Stomach (tissue), 19 donors: ENCODE measurements at places on chromosomes 12 and 14. TPM values are rescaled to one million over a fixed set of nuclear protein-coding genes. Genes with fewer than 3 reads are reported as not detected.

Gene TBC1D30
- 18.2 TPM for total RNA-seq

GRCh38 chr14:64702493-64703394, 1.5 kb upstream of the PLEKHG3 start:
- peaks cover 40% of the 10 kb centered on the region for H3K4me1 ChIP-seq
- peak overlapping the region; percentile 93 for H3K27ac ChIP-seq
- no peaks in the 10 kb centered on the region for H3K36me3 ChIP-seq

DNA sequence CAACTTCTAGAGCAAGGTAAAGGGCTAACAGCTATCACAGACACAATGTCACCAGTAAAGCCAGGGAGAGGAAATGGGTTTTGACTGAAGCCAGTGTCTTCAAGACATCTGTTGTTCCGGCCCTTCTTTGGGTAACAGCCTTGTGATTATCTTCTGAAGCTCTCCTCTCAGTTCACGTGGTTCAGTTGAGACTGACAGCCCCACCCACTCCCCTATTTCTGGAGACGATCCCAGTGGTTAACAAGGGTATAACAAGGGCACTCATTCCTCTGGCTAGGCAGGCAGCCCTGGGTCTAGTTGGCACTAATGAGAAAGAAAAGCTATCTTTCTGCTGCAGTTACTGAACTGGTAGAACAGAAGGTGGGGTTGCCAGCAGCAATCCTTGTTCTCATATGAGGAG, 6.9 kb downstream of the GNPTAB start:
- peak overlapping the region; percentile 46 for H3K27ac ChIP-seq
- peak; percentile 72 for DNase-seq
- no peaks in the 10 kb centered on the region for H3K36me3 ChIP-seq
- peaks cover 27% of the 10 kb centered on the region for H3K4me1 ChIP-seq

DNA sequence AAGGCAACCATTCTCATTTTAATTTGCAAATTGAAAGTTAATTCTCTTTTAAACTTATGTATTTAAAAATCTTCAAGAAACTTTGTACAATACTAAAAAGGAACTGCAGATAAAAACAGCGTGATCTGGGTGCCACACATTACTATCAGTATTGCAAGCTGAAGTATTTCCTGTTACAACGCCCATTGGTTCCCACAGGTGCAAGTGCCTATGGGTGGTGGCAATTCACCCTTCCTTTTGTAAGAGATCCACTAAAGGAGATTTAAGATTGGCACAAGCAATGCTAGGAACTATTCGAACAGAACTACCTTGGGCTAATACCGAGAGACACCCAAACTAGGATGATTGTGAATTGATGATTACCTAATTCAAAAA, 13.2 kb downstream of the TAOK3 start:
- no peaks in the 10 kb centered on the region for H3K27me3 ChIP-seq
- H3K4me1 ChIP-seq, result peaks cover 29% of the 10 kb centered on the region
- no peaks in the 10 kb centered on the region for H3K36me3 ChIP-seq

DNA sequence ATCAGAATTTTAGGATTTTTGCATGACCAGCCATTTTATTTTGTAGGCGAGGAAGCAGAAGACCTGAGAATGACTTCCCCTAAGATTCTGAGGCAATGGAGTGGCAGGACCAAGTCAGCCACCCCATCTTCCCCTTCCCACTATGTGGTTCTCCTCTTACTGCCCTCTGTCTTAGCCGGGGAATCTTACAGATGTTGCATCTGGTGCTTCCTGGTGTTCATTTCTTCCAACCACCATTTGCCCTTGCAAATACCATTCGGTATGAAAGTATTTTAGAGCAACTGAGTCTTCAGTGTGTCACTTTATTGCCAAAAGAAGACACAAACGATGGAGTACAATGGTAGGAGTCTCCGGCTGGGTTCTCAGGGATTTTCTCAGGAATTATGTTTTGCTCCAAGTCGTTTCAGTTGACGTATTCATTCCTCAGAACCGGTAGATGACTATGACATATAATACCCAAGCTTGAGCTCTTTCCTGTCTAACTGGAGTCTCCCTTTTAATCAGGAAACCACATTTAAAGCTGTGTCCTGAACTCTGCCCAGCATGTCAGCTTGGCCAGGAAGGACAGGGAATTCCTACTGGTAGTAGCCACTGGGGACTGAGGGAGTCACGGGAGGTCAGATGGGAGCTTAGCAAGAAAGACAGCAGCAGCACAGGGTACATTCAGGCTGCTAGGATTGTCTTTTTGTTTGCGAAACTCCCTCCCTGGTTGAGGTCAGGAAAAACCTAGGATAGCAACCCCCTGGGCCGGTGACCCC, 87.0 kb downstream of the SAMD4A start:
- no peak overlapping the region for H3K4me3 ChIP-seq
- H3K27ac ChIP-seq, result peak overlapping the region; percentile 86
- no peaks in the 10 kb centered on the region for H3K36me3 ChIP-seq

DNA sequence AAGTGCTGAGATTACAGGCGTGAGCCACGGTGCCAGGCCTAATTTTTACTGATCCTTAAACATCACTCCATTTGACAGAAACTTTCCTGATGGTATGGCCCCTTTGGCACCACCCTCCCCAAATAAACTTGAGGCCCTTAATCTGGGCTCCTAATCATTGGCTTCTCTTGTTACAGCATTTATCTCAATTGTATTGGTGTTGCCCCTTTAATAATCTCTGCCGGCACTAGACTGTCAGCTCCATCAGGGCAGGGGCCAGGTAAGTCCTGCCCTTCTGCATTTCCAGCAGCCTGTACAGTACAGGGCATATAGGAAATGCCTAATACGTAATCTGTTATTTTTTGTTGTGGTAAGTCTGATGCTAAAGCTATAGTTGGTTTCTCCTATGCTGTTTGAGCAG, 1.2 kb upstream of the IFT81 start:
- H3K36me3 ChIP-seq, result no peaks in the 10 kb centered on the region
- peaks cover 5% of the 10 kb centered on the region for H3K4me1 ChIP-seq
- H3K4me3 ChIP-seq, result no peak overlapping the region
- DNase-seq, result no peak
- no peaks in the 10 kb centered on the region for H3K27me3 ChIP-seq
- no peak overlapping the region for H3K27ac ChIP-seq

- DNase-seq, result no peak
- no peaks in the 10 kb centered on the region for H3K27me3 ChIP-seq
- H3K27ac ChIP-seq, result no peak overlapping the region
- H3K36me3 ChIP-seq, result peaks cover 20% of the 10 kb centered on the region
These were observed 25.8 kb downstream of the RESF1 start for GRCh38 chr12:31984806-31985591.

GRCh38 chr12:90173499-90174197, 465.0 kb upstream of the ATP2B1 start:
- DNase-seq, result no peak
- no peaks in the 10 kb centered on the region for H3K36me3 ChIP-seq
- no peaks in the 10 kb centered on the region for H3K4me1 ChIP-seq
- no peak overlapping the region for H3K27ac ChIP-seq

Gene DACT1
- 2.9 TPM for total RNA-seq

- peaks cover 14% of the 10 kb centered on the region for H3K4me1 ChIP-seq
- H3K4me3 ChIP-seq, result no peak overlapping the region
- no peak overlapping the region for H3K27ac ChIP-seq
- DNase-seq, result peak; percentile 59
- H3K36me3 ChIP-seq, result no peaks in the 10 kb centered on the region
These were observed 5.9 kb upstream of the RERG start for GRCh38 chr12:15227004-15227679.

DNA sequence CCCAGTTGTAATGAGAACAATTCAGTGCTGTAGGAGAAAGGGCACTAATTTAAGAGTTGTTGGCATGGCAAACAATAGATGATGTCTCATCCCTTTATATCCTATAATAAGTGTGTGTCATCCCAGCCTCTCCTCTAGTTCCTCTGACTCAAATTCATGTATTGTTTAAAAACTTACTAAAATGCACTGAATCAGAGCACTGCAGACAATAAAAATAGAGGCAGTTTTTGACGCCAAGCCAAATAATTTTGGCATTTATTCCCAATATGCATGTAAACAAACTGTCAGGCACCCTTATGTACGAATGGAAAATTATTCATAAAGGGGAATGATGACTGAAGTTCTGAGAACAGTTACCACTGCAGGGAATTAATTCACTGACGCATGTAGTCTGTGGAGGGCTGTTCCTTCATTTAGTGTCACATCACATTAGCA, 57.9 kb upstream of the TMX1 start:
- no peaks in the 10 kb centered on the region for H3K36me3 ChIP-seq
- H3K4me3 ChIP-seq, result no peak overlapping the region
- H3K27me3 ChIP-seq, result no peaks in the 10 kb centered on the region
- H3K4me1 ChIP-seq, result no peaks in the 10 kb centered on the region

- peak; percentile 41 for DNase-seq
- H3K27ac ChIP-seq, result no peak overlapping the region
- H3K27me3 ChIP-seq, result no peaks in the 10 kb centered on the region
- H3K36me3 ChIP-seq, result no peaks in the 10 kb centered on the region
- no peak overlapping the region for H3K4me3 ChIP-seq
These were observed 159.7 kb downstream of the ANKS1B start for GRCh38 chr12:99824900-99825542.

DNA sequence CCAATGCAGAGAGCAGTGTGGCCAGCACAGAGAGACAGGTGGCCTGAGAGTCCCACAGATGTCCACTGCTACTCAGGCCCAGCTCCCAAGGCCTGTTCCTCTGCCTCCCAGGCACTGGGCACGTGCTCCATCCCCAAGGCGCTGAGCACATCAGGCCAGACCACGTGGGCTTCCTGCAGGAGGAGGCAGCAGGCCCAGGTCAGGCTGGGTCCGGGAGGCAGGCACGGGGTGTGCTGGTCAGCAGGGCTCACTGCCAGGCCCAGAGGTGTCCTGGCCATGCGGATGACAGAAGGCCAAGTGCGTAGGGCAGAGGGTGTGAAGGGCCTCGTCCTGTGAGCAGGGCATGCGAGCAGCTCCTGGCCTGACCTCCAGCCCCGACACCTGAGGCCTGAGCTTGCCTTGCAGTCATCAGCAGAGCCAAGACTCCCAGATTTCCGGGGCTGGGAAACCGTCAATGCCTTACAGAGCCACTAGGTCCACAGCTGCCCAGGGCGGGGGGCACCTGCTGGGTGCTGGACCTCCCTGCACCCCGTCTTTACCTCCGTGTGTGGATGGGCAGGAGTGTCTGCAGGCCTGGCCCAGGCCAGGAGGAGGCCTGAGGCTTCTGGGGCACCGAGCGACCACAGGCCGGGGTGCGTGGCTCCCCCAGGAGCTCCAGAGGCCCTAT, 14.9 kb downstream of the TRMT61A start:
- no peaks in the 10 kb centered on the region for H3K27me3 ChIP-seq
- H3K36me3 ChIP-seq, result no peaks in the 10 kb centered on the region
- peaks cover 84% of the 10 kb centered on the region for H3K4me1 ChIP-seq
- peak; percentile 35 for DNase-seq

DNA sequence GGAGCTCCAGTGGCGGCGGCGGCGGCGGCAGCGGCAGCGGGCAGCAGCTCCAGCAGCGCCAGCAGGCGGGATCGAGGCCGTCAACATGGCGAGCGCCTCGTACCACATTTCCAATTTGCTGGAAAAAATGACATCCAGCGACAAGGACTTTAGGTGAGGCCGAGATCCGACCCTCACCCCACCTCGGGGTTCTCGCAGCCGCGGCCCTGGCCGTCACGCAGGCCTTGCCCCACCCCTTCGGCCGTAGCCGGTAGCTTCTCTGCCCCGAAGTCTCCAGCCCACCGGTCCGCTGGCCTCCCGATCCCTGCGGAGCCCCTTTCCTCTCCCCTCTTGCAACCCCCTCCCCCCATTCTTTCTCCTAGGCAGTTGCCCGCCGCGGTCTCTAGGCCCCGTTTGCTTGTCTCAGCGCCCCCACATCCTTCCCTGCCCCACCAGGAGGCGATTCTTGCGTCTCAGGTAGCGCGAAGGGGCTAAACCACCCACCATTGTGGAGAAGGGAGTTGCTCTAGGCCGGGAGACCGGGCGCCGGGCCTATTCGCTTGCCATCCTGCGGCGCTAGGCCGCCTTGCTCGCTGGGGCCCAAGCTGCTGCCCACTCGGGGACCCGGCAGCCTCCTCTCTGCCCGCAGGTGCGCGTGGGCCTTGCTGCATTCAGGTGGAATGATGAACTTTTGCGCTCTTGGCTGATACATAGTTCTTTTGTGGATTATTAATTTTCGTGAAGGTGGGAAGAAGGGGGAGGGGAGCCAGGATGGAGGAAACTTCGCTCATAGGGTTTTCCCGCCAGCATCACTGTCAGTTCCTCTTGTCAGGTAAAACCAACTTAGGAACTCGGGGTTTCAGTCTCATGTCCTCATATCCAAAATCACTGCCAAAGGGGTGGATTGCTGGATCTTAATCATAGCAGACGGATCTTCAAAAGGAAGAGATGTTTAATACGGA, 745 bp downstream of the CAND1 start:
- H3K36me3 ChIP-seq, result no peaks in the 10 kb centered on the region
- peak overlapping the region; percentile 99 for H3K27ac ChIP-seq
- DNase-seq, result peak; percentile 79
- no peaks in the 10 kb centered on the region for H3K27me3 ChIP-seq
- peak overlapping the region; percentile 94 for H3K4me3 ChIP-seq
- peaks cover 55% of the 10 kb centered on the region for H3K4me1 ChIP-seq

- no peaks in the 10 kb centered on the region for H3K4me1 ChIP-seq
- no peaks in the 10 kb centered on the region for H3K27me3 ChIP-seq
- no peak for DNase-seq
- no peaks in the 10 kb centered on the region for H3K36me3 ChIP-seq
- H3K27ac ChIP-seq, result no peak overlapping the region
These were observed 74.7 kb downstream of the LLPH start for GRCh38 chr12:66055837-66056319.
